ENCODE measurements at places on chromosomes 6 and 20.

DNA sequence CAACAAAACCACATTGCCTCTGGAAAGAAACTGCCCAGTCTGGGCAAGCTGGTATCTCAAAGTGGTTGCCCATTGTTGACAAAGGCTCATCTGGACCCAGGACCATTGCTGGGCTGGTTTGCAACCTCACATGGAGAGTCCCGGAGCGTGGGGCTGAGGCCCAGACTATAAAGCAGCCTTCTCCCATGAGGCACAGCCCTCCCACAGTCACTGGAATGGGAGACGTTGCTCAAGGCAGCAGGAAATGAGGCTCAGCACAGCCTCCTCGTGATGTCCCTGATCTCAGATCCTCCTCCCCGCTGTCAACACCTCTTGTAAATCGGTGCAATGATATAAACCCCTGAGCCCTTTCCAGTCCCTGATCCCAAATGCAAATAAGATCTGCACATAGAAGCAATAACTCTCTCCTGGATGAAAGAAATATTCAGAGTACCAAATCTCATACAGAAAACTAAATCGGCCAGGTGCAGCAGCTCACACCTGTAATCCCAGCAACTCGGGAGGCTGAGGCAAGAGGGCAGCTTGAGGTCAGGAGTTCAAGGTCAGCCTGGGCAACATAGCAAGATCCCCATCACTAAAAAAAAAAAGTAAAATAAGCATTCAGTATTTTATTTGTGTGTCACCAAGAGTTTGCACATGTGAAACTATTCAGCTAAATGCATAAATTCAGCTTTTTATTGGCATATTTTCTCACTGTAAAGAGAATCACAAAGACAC lies 103.0 kb upstream of the RREB1 start:
- DNase-seq: no peak

DNA sequence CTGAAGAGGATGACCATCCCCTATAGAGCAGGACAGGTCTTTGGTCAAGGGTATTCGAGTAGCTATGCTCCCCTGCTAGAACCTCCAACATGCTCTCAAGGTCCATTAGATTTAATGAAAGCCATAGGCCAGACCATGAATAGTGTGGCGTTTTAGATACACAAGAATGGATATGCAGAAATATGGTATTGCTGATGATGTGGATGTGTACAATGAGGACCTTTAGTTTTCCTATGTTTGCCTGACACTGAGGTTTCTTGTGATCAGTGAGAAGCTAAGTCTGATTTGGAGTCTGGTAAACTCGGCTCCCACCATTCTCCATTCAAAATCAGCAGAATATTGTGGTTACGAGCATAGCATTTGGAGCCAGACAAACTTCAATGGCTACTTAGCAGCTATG lies 125.6 kb downstream of the TSHZ2 start:
- no peak for DNase-seq

- DNase-seq: no peak
These were observed at the start of gene SASH1 for GRCh38 chr6:148342350-148343046. SASH1 (plus strand) TSS chr6:148342838; CDS start chr6:148343068, 230 bp downstream.

GRCh38 chr20:50604451-50604850 lies 86.9 kb downstream of the RIPOR3 start:
- DNase-seq: no peak

Measured in KG1 (cell line).